Activated T-helper 1 cell treated with anti-CD3 and anti-CD28 coated beads, Interleukin-12 subunit alpha, Interleukin-12 subunit beta, Interleukin-2, Interleukin-4 antibody, amounts not matched to agents 30 ng/mL and 10 ng/mL and 1 ng/mL, durations not matched to agents 14 hours and 24 hours and 36 hours (primary cell): ENCODE measurements at places on chromosomes 3 and 15. TPM values are rescaled to one million over a fixed set of nuclear protein-coding genes. Genes with fewer than 3 reads are reported as not detected.

Gene HCLS1
- total RNA-seq = 234 and 235 TPM in 2 replicates

Gene PIGZ
- 1.2 and 1.7 TPM in 2 replicates for total RNA-seq

Gene FEZF2
- total RNA-seq = not detected in 2 replicates

DNA sequence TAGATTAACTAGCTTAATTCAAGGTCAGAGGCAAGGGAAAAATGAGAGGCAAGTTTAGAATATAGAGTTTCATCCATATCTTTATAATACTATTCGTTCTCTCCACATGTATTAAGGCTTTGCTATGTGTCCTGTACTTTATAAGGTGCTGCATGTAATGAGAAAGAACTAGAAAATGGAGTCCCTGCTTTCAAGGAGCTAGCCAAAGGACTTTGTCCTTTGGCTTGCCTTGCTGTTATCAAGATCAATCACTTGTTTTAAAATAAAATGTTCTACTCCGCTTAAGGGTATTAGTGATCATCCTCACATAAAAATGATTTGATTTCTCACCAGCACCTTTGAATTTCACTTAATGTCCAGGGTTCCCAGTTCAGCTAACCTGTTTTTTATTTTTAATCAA is 470.9 kb downstream of the WDR72 start:
- DNase-seq = no peak

Gene SLC27A2
- 78.0 and 78.7 TPM in 2 replicates for total RNA-seq

GRCh38 chr3:48560648-48561018 is 2.9 kb downstream of the UCN2 start:
- no peak for DNase-seq

Gene TIGIT
- 5.6 and 5.8 TPM in 2 replicates for total RNA-seq

- DNase-seq = no peak
Measured at GRCh38 chr3:193347521-193348501, 30.7 kb downstream of the ATP13A5 start.

GRCh38 chr3:136685882-136686281 is 66.3 kb downstream of the STAG1 start:
- DNase-seq = no peak

DNA sequence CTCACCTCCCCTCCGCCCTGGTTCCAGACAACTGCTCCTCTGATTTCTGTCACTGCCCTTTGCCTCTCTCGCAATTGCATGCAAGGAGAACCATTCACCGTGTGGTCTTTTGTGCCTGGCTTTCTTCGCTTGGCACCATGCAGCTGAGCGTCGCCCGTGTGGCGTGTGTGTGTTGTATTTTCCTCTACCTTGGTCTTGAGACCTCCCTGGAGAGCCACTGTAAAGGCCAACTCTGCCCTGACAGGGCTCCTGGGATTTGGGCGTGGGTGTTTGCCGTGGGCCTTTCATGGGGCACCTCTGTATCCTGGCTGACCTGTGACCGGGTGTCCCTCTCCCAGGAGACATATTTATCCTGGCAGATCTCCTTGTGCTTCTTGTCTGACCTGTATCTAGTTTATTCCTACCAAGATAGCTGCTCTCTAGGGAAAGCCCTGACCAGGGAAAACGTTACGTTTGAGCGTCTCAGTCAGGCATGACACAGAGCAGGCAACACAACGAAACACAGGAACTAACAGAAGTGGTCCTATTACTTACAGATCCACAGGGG is 2.0 kb upstream of the PIGZ start:
- no peak for DNase-seq

- no peak for DNase-seq
Measured at GRCh38 chr3:44409640-44410410, 67.6 kb downstream of the ZNF445 start.

DNA sequence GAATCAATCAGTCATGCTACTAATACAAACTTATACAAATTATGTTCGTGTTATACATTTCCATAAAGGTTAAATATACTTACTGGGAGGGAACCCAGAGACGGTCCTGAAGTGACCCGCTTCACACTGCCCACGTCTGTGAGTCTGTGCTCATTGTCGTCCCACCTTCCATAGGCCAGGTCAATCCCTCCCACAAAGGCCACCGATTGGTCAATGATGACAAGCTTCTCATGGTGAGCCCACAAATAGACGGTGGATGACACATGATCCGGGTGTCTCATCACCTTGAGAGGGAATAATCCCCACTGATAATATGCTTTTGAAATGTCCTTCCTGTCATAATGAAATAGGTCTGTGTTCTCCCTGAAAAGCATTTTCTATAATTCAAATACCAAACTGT is 121.7 kb downstream of the PLD1 start:
- no peak for DNase-seq

DNA sequence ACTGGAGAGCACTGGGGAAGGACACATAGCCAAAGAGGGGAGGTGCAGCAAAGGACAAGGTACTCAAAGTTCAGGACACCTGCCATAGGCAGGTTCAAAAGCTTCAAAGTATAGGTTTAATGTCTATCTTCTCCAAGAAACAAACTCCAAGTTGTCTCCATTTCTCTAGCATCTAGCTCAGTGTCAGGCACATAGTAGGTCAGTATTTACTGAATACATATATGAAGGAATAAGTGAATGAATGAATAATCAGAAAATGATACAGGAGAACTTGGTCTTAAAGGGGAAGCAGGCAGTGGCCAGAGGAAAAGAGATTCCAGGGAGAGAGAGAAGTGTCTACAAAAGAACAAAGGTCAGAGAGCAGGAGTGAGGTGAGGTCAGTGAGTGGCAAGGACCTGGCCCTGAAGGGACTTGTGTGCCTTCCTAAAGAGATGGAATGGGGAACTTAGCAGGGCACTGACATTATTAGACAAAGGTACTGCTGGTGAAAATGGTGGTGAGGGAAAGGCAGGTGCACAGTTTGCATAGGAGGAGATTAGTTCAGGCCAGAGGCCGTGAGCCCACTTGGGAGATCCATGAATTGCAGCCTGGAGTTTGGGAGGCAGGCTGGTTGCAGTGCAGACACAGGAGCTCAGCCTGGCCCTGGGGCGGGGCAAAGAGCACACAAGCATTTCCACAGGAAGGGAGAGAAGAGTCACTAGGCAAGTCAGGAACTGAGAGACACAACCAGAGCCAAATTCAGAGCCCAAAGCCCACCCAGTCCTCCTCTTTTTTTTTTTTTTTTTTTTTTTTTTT is 21.4 kb downstream of the TBC1D2B start:
- no peak for DNase-seq

DNA sequence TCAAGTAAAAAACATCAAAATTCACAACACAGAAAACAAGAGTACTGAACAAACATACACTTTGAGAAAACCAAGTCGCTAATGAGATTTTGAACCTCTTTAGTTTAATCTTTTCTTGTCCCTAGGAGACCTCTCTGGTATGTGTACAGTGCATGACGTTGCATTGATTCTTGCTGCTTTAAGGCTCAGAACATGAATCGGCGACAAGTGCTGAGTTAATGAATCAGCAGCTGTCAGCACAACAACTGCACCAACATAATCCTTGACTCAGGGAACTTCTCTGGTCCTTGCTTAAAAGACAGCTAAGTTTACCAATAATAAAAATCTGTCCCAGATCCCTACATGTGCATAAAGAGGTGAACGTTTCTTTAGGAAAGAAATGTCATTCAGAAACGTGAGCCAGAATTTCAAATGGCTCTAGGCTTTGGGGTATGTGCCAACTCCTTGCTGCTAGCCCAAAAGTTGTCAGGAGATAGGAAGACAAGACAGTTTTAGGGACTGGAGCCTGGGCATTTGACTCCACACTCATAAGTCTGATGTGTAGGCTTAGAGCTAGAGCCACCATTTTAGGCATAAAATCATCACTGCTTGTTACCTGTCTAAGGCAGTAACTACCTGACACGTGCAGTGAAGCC is 86.9 kb downstream of the IL5RA start:
- DNase-seq = no peak

Gene ST8SIA2
- total RNA-seq = not detected in 2 replicates

GRCh38 chr3:180447136-180447535 is 154.8 kb upstream of the TTC14 start:
- DNase-seq = no peak
